Nephron progenitor cell (in vitro differentiated cells): ENCODE measurements at places on chromosomes 16 and 17.

DNA sequence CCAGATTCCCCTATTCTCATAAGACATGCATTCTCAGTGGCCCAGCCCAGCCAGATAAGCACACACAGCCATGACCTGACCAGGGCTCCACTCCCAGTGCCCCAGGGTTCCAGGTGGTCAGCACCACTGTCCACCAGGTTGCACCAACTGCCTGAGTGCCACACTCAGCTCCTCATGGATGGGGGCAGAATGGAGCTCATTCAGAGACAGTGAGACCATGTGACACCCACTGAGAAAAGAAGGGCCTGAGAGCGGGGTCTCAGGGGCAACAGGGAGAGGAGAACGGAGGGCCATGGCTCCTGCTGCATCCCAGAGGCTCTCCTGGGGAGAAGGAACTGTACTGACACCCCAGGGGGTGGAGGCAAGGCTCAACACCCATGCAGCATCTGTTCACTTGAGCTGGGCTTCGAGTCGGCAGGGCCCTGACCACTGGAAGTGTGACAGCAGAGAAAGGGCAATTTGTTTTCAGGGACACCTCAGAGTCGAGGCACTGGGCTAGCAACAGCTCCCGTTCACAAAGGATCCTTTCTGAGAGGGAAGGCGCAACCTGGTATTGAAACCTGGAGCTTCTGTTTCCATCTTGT is 18.7 kb upstream of the SLC38A8 start:
- H3K27ac ChIP-seq: no peak overlapping the region
- no peak for DNase-seq
- H3K4me1 ChIP-seq: peaks cover 6% of the 10 kb centered on the region
- H3K27me3 ChIP-seq: no peaks in the 10 kb centered on the region

- H3K27me3 ChIP-seq: peaks cover 10% of the 10 kb centered on the region
- H3K36me3 ChIP-seq: no peaks in the 10 kb centered on the region
- peaks cover 6% of the 10 kb centered on the region for H3K4me1 ChIP-seq
- no peak overlapping the region for H3K27ac ChIP-seq
- no peak for DNase-seq
Measured at GRCh38 chr16:77317059-77317458, 117.8 kb downstream of the ADAMTS18 start.

DNA sequence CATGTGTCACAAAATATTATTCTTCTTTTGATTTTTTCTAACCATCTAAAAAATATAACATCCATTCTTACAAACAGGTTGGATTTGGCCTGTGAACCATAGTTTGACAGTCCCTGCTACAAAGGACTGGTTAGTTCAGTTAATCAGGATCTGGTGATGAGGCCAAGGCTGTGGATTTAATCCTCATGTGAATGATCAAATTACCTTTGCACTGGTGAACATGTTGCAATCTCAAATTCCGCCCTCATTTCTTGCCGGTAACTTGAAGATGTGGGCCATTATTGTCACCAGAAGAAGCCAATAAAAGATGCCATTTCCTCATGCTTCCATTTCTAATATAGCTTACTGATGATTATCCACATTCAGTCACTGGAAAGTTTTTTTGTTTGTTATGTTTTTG is 35.3 kb upstream of the YPEL2 start:
- no peak overlapping the region for H3K4me3 ChIP-seq
- peaks cover 16% of the 10 kb centered on the region for H3K4me1 ChIP-seq
- H3K27ac ChIP-seq: no peak overlapping the region
- no peak for DNase-seq
- peaks cover 2% of the 10 kb centered on the region for H3K27me3 ChIP-seq
- no peaks in the 10 kb centered on the region for H3K36me3 ChIP-seq

DNA sequence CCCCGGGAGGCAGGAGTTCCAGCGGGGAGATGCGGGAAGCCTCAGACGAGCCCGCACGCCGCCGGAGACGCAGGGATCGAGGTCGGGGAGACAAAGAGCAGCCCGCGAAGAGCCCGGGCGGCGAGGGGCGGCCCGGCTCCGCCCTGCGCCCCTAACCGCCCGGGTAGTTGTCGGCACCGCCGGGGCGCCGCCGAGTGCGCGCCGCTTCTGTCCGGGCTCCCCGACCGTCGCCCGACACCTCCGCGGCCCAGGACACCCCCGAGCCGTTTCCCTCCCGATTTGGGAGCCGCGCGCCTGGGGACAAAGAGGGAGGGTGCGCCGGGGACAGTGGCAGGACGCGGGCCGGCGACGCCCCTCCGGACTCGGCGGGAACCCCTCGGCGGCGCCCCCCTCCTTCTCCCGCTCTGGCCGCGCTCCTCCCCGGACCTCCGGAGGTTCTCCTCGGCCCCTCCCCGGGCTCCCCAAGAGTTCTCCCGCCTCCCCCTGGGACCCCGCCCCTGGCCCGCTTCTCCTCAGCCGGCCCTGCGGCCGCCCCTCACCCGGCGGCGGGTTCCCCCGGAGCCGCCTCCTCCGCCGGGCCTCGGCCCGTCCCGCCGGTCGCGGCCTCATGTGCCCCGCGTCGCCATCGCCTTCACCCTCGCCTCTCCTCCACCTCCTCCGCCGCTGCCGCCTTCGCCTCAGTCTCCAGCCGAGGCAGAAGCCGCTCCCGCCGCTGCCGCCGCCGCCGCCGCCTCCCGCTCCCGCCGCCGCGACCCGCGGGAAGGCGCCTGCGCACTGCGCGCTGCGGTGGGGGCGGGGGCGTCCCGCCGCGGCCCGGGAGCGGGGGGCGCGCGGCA is at the start of gene GJC1:
Gene GJC1, minus strand, starts transcription at position 765 of the 836 bp plus-strand sequence. CDS start 24,470 bp downstream, outside the sequence.
- H3K27ac ChIP-seq: peak within 1 kb of the TSS; percentile 98
- H3K4me1 ChIP-seq: peaks cover 50% of the 10 kb centered on the region
- peak; percentile 77 for DNase-seq
- no peaks in the 10 kb centered on the region for H3K27me3 ChIP-seq
- peak within 1 kb of the TSS; percentile 99 for H3K4me3 ChIP-seq
- peaks cover 2% of the 10 kb centered on the region for H3K36me3 ChIP-seq

DNA sequence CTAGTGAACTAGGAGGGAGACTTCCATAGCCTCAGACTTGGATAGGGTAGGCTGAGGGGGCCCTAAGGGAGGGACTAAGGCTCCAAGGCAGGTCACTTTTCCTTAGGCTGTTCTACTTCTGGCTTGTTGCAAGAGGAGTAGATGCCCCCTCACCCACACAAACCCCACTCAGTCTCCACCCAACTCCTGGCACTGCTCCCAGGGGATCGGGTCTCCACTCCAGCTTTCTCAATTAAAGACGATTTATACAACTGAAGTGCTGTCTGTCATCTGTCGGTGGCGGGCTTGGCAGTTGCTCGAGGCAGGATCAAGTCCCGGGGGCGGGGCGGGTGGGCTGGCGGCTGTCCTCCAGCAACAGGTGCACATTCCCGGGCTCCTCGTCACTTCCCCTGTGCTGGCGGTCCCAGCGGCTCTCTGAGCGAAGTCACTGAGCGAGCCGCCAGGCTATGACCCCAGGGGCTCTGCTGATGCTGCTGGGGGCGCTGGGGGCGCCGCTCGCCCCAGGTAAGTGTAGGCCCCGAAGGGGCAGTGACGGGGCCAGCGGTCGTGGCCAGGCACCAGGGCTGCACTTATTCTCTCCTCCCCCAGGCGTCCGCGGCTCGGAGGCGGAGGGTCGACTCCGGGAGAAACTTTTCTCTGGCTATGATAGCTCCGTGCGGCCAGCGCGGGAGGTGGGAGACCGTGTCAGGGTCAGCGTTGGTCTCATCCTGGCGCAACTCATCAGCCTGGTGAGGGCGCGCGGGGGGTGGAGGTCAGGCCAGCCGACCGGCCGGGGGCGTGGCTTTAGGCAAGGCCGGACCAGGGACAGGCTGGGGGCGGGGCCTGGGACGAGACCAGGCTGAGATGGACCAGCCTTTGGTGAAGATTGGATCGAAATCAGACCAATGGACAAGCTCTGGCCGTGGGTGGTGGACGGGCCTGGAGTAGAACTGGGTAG is at the start of gene CHRNB1:
Gene CHRNB1, plus strand, starts transcription at position 380 of the 937 bp plus-strand sequence. Its CDS starts 67 bp downstream, at position 447.
- H3K36me3 ChIP-seq: peaks cover 5% of the 10 kb centered on the region
- H3K27me3 ChIP-seq: peaks cover 48% of the 10 kb centered on the region
- peaks cover 68% of the 10 kb centered on the region for H3K4me1 ChIP-seq
- peak within 1 kb of the TSS; percentile 21 for H3K27ac ChIP-seq
- DNase-seq: peak; percentile 94

GRCh38 chr16:57303021-57303909 is 18.8 kb upstream of the PLLP start:
- DNase-seq: no peak
- peaks cover 19% of the 10 kb centered on the region for H3K27me3 ChIP-seq
- H3K4me3 ChIP-seq: no peak overlapping the region
- no peaks in the 10 kb centered on the region for H3K36me3 ChIP-seq
- no peak overlapping the region for H3K27ac ChIP-seq
- no peaks in the 10 kb centered on the region for H3K4me1 ChIP-seq

DNA sequence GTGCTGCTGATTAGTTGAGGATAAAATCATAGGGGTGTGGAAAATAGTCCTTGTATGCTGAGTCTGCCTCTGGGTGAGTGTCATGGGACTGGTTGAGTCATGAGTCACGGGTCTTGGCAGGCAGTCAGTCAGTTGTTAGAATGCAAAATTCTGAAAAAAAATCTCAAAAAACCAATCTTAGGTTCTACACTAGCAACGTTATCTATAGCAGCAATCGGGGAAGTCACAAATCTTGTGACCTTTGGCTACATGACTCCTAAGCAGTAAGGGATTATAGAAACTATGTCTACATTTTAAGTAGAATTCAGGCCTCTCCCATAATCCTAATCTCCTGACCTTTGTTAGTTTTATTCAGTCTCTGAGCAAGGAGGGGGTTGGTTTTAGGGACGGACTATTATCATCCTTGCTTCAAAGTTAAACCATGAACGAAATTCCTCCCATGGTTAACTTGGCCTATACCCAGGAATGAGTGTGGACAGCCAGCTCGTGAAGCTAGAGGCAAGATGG is 18.0 kb upstream of the PMFBP1 start:
- no peak for DNase-seq
- H3K4me3 ChIP-seq: no peak overlapping the region
- H3K27me3 ChIP-seq: peaks cover 5% of the 10 kb centered on the region
- H3K27ac ChIP-seq: peak overlapping the region; percentile 11
- peaks cover 17% of the 10 kb centered on the region for H3K4me1 ChIP-seq
- H3K36me3 ChIP-seq: peaks cover 12% of the 10 kb centered on the region

DNA sequence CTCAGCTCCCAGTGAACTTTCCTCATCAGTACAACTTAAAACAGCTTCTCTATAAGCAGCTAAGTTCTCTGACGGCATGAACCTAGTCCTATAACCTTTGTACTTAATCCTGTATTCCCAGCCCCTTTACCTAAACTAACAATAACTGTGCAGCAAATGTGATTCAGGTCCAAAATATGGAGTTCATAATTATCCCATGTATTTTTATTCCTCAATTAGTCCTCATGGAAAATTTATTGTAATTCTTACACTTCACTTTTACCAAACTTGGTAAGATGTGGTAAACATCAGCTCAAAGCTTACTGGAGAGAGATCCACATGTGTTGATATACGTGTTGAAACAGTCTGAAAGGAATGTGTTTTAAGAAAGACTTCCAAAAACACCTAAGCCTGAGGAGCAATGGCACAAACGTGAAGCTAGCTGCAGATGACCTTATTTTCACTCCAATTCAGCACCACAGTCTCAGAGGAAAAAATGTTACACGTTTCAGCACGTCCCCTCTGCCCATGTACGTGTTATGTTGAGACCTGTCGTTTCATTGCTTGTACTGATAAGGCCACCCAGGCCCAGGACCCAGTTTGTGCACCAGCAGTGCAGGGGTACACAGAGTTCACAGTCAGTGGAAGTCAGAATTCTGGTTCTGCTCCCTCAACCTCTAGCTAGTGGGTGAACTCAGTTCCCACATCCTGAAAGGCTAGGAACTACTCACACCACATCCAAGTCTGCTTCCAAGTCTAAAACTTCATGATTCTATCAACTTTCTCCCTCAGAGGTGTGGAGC is 7.1 kb downstream of the USP31 start:
- peaks cover 29% of the 10 kb centered on the region for H3K4me1 ChIP-seq
- no peak for DNase-seq
- no peak overlapping the region for H3K27ac ChIP-seq
- no peaks in the 10 kb centered on the region for H3K27me3 ChIP-seq
- H3K4me3 ChIP-seq: no peak overlapping the region
- H3K36me3 ChIP-seq: peaks cover 14% of the 10 kb centered on the region

GRCh38 chr17:80948019-80948975 is 43.3 kb upstream of the CHMP6 start:
- DNase-seq: no peak
- no peaks in the 10 kb centered on the region for H3K27me3 ChIP-seq
- no peak overlapping the region for H3K4me3 ChIP-seq

DNA sequence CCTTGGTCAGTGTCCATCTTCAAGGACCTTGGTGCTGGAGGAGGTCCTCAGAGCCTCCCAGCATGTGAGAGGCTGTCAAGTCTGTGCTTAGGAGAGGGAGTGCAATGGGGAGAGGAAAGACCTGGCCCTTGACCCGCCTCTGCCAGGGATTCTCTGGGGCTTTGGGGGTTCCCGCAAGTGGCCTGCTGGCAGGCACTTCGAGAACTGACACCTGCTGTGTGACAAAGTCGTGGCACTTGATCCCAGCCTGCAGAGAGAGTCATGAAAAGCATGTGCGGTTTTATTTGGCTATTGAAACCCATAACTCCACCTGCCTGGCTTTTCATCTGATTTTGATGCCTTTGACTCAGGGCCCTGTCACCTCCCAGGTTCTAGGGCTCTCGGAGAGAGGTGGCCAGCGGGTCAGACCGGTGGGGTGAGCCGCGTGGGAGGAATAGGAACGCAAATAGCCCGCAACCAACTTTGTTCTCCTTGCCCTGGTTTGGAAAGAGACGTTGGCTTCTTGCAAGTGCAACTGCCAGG is 42.8 kb upstream of the GSE1 start:
- H3K4me3 ChIP-seq: peak overlapping the region; percentile 21
- DNase-seq: no peak
- H3K36me3 ChIP-seq: peaks cover 14% of the 10 kb centered on the region
- H3K4me1 ChIP-seq: peaks cover 91% of the 10 kb centered on the region
- peaks cover 7% of the 10 kb centered on the region for H3K27me3 ChIP-seq
- peak overlapping the region; percentile 83 for H3K27ac ChIP-seq

DNA sequence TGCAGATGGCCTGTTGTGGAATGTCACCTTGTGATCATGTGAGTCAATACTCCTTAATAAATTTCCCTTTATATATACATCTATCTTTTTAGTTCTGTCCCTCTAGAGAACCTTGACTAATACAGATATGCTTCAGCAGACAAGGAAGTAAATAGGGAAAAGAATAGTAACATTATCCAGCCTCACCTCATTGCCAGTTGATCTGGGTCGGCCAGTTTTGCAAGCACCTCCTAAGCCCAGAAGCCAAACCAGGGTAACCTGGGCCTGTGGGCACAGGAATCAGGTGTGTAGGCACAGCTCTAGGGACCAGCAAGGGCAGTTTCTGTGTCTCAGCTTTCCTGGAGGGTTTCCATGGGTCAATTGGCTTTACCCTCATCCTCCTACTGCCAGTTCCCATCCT is 11.9 kb upstream of the CCL17 start:
- H3K27me3 ChIP-seq: peaks cover 36% of the 10 kb centered on the region
- DNase-seq: no peak
- no peak overlapping the region for H3K27ac ChIP-seq
- no peaks in the 10 kb centered on the region for H3K4me1 ChIP-seq

GRCh38 chr16:11610580-11610979 is 23.9 kb upstream of the LITAF start:
- peaks cover 21% of the 10 kb centered on the region for H3K27me3 ChIP-seq
- peaks cover 50% of the 10 kb centered on the region for H3K4me1 ChIP-seq
- peak overlapping the region; percentile 86 for H3K27ac ChIP-seq
